NCI-H1930 (cell line): ENCODE measurements at places on chromosomes 12 and 14.

DNA sequence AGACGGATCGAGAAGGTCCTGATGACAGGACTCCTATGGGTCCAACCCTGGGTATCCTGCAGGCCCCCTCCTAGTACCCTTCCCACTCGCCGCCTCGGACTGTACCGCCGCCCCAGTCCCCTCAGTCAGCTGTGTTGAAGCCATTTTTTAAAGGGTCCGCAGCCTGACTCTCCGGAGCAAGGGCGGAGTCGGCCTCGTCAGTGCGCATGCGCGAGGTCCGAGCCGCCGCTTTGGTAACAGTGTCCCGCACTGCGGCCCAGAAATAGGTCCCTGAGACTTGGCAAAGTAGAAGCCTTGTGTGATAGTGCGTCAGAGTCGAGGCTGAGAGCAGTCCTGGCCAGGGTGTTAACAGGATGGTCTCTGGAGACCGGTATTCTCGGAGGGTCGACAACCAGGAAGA lies 769.0 kb upstream of the ALG10B start:
- no peak for DNase-seq

- no peak for DNase-seq
Observed at GRCh38 chr12:20262119-20262518, 106.2 kb upstream of the PDE3A start.

DNA sequence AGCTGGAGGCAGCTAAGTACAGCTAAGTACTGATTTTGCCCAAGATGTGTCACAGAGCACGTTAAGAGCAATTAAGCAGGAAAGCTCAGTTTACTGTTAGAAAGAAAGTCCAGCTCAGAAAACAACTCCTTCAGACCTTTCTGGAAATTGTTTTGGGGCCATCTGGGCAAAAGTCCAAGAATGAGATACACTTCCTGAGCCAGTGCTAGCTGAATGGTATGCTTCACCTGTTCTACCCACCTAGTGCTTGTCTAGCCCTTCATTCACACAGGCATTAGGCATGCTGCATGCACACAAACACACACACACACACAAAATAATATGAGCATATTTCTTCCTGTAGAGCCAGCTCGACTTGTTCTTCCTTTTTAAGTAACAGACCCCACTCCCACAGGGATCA lies 6.6 kb upstream of the IKZF4 start:
- no peak for DNase-seq

DNA sequence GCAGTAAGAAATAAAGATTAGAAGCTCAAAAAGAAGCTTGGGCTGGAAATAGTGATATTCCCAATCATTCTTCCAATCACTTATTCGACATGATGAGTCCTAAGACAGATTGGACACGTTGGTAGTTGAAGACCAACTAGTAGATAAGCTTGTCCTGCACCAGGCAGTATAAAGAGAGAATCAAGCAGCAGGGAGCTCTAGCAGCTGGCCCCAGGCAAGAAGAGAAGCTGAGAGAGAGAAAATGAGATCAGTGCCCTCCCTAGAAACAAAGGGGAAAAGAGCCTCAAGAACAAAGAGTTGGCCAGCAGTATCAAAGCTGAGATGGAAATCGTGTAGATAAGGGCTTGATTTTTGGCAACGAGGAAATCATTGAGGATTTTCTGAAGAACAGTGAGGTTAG lies 20.6 kb downstream of the RASSF8 start:
- no peak for DNase-seq

GRCh38 chr14:101476916-101477553 lies 84.3 kb upstream of the DIO3 start:
- no peak for DNase-seq

GRCh38 chr12:28683366-28683765 lies 465.7 kb upstream of the FAR2 start:
- no peak for DNase-seq

DNA sequence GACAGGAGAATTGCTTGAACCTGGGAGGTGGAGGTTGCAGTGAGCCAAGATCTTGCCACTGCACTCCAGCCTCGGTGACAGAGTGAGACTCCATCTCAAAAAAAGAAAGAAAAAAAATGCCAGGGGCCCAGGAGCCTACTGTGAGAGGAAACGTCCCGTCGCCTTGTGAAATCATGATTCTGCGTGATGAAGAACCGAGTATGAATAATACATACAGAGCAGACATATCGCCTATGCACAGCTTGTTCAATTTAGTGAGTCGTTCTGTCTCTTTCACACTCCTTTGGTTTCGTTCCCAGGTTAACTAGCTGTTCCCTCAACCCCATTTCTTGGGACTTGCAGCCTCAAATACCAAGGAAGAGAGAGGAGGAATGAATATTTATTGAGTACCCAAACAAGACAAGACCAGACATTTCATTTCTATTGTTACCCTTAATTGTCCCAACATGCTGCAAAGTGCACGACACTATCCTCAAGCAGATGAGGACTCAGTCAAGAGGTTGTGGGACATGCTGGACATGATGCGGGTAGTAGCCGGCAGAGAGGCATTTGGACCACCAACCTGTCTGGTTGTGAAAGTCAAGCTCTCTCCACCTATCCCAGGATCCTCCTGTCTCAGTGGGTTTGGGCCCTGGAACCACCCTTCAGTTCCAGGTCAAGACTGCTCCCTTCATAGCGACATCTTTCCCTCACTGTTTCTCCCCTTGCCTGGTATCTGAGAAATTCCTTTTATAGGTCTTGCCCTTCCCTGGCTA lies 8.6 kb upstream of the CD27 start:
- no peak for DNase-seq

DNA sequence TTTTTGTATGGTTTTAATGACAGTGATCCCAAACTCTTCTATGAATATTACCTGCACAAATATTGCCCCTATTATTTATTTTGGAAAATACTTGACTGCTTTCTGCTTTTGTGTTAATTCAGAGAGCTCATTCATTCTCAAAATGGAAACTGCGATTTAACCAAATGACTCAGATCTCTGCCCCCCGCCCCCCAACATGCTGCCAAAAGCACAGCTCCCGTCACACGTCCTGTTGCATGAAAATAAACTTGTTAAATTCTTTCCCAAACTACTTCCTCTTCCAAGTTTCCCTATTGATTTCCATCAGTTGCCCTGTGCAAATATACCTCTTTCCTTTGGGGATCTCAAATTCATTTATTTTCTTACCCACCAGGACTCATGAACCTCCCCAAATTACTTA lies 18.0 kb upstream of the NRDE2 start:
- no peak for DNase-seq

- DNase-seq, result no peak
Observed at GRCh38 chr14:24920265-24921075, 129.5 kb downstream of the STXBP6 start.

DNA sequence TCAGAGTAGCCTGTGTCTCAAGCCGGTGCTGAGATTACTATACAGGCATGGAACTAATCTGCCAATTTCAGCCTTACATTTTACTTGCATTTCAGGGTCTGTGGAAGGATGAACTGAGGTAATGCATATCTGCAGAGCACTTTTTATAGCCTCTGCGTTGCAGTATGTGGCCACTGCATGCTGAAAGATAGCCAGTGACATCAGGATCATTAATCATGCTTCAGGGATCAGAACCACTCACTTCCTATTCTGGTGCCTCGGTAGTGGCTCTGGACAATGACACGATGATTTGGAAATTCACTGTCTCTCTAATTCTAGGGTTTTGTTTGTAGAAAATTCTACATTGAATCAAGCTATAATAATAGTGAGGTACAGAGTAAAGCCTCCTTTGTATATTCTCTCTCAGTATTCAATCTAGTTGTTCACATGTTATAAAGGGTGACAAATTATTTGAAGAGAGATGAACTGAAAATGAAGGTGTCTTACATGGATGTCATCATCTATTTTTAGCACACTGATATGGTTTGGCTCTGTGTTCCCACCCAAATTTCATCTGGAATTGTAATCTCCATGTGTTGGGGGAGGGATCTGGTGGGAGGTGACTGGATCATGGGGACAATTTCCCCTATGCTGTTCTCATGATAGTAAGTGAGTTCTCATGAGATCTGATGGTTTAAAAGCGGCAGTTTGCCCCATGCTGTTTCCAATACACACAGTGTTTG lies 554.3 kb upstream of the MIS18BP1 start:
- no peak for DNase-seq

DNA sequence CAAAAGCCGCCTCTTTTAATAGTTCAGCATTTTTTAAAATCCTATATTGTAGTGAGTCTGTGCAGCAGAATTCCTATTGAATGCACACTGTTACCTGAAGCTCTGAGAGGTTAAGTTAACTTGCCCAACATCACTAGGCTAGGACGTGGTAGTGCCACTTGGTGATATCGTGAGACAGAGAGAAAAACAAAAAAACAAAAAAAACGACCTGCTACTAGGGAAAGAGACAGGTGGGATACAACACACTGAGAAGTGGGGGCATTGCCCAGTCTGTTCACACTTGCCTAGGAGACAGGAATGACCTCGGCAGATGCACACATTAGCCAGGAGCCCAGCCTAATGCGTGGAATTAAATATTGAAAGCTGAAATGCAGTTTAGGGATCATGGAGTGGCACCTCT lies 129.7 kb upstream of the CCND2 start:
- DNase-seq, result no peak

GRCh38 chr14:51321036-51321435 lies 81.0 kb downstream of the TMX1 start:
- DNase-seq, result no peak

- no peak for DNase-seq
Observed at GRCh38 chr14:89572596-89573398, 155.8 kb upstream of the FOXN3 start.

DNA sequence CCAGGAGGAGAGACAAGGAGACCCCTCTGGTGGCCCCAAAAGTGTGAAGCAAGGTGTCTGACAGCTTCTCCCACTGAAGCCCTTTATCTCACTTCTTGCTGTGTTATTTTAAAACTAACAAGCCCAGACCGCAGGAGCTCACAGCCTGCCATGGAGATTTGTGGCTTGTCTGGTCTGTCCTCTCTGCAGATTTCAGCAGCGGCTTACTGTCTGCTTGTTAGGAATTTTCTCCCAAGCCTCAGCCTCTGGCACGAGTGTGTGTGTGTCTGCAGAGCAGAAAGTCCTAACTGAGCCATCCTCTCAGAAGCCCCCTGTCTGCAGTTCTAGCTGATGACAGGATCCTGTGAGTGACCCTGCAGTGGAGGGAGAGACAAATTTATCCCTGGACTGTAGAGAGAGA lies 87.9 kb upstream of the HSPB8 start:
- no peak for DNase-seq

DNA sequence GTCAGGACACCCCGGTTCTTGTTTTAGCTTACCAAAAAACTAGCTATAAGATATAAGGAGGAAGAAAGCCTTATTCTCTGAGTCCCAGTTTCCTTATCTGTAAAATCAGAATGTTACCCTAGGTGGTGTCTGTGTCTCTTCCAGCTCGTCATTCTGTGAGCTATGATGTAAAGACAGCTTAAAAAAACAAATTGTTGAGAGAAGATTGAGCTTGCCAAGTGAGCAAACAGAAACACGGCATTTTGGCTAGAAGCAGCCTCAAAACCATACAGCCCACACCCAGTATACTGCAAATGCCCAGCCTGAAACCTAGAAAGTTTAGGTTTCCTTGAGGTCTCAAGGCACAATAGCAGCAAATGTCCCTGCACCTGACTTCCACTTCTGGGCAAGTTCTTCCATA lies 151.4 kb downstream of the SSPN start:
- no peak for DNase-seq

DNA sequence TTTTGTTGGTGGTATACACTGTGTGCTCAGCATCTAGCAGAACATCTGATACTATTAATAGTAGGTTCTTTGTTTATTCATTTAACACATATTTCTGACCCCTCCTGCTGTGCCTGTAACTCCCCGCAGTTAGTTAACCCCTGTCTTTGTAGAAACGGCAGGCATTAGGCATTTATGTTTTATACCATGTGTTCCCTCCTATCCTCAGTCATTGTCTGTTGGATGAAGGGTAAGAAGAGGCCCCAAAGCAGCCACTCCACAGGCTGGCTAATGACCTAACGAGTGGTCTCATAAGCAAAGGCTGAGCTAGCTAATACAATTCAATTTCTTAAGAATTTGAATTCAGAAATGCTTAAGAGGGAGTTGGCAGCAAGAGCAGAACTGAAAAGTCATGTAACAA lies 170.8 kb downstream of the TMX1 start:
- no peak for DNase-seq

DNA sequence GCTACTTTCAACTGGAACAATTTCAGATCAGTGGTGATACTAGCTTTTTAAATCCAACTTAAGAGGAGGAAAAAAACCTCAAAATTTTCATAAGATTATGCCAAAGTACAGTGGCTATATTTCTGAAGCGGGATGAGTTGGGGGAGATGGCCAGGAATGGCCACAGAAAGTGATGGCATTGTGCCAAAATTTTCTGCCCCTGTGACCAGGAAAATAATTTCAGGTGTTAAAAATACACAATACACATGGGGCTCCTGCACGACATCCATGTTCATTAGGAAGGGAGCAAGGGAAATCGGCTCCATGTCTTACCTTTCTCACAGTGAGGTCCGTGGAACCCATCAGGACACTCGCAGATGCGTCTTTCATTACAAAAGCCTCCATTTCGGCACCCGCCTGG lies 53.7 kb downstream of the WIF1 start:
- DNase-seq, result no peak

DNA sequence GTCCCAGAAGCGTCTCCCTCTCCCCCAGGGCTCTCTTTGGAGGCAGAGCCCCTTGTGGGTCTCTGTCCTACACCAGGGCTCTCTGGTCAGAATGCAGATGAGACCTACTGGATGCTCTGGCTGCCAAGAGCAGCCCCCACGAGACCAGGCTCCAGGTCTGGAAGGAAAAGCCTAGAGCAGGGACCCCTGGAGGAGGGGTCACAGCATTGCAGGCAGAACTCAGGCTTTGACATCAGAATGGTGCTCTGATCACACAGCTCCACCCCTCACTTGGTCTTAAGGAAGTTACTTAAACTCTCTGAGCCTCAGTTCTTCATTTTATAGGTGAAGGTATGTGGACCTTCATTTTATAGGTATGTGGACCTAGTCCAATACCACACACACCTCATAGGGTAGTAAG lies 83.1 kb downstream of the ARL6IP4 start:
- no peak for DNase-seq

DNA sequence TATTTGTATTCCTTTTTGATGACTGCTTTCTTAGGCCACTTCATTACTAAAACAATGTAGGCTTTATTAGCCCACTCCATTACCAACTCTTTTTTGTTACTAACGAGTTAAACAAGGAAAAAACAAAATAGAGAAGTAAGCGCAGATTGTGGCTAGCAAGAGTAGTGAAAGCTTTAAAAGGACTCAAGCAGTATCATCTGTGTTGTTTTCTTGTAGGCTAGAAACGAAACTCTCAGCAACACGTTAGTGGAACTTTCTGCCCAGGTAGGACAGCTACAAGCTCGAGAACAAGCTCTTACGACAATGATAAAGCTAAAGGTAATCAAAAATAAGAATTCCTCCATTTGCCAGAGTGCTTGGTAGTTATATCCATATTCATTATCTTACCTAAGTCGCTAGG lies 11.1 kb downstream of the CCDC62 start:
- no peak for DNase-seq

DNA sequence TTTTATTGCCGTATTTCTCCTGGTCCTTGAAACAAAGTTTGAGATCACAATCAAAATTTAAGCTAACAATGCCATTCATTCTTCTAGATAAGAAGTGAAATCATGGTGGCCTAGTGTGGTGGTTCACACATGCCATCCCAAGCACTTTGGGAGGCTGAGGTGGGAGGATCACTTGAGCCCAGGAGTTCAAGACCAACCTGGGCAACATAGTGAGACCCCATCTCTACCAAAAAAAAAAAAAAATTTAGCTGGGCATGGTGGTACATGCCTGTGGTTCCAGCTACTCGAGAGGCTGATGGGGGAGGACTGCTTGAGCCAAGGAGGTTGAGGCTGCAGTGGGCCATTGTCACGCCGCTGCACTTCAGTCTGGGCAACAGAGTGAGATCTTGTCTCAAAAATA lies 24.2 kb downstream of the GDF11 start:
- no peak for DNase-seq
